ENCODE measurements at places on chromosomes 4 and X. TPM values are rescaled to one million over a fixed set of nuclear protein-coding genes. Genes with fewer than 3 reads are reported as not detected.

TKTL1 gene
- 113 TPM for total RNA-seq

DNA sequence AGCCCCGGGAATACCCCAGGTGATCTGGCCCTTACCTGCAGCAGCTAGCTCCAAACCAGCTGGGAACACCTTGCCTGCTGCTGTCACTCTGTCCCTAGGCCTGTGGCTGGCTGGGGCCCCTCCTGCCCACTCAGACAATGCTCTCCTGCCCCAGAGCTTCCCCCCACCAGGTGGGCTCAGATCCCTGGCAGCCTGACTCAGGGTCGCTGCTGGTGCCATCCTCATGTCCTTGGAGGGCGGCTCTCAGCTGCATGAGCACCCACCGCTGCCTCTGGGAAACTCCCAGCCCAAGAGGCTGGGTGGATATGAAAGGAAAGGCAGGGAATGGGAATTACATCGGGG lies 15.8 kb downstream of the C4orf50 start:
- no peaks in the 10 kb centered on the region for H3K4me1 ChIP-seq
- no peaks in the 10 kb centered on the region for H3K36me3 ChIP-seq
- DNase-seq: no peak
- no peaks in the 10 kb centered on the region for H3K27me3 ChIP-seq
- no peak overlapping the region for H3K27ac ChIP-seq

CENPI gene
- 1.0 TPM for total RNA-seq

- H3K36me3 ChIP-seq: no peaks in the 10 kb centered on the region
- no peak overlapping the region for H3K27ac ChIP-seq
- H3K4me3 ChIP-seq: no peak overlapping the region
- H3K27me3 ChIP-seq: no peaks in the 10 kb centered on the region
These were observed 220.4 kb downstream of the SPRY1 start for GRCh38 chr4:123616951-123617461.

- H3K27ac ChIP-seq: no peak overlapping the region
- H3K36me3 ChIP-seq: no peaks in the 10 kb centered on the region
- no peaks in the 10 kb centered on the region for H3K4me1 ChIP-seq
- DNase-seq: no peak
- H3K27me3 ChIP-seq: no peaks in the 10 kb centered on the region
These were observed 358.4 kb upstream of the MAGEB16 start for GRCh38 chrX:35439692-35440091.

- H3K27me3 ChIP-seq: no peaks in the 10 kb centered on the region
- H3K36me3 ChIP-seq: no peaks in the 10 kb centered on the region
- no peaks in the 10 kb centered on the region for H3K4me1 ChIP-seq
These were observed 553.5 kb downstream of the TRAM1L1 start for GRCh38 chr4:116531870-116532269.

GRCh38 chr4:146214238-146214637 lies at the start of gene REELD1:
TSS of gene REELD1 (plus strand) at chr4:146214538. CDS start at chr4:146216953, 2,415 bp downstream.
- no peaks in the 10 kb centered on the region for H3K36me3 ChIP-seq
- no peak within 1 kb of the TSS for H3K4me3 ChIP-seq
- H3K4me1 ChIP-seq: no peaks in the 10 kb centered on the region
- no peak for DNase-seq

Measured in prostate gland (tissue), 2 donors.